ENCODE measurements at places on chromosomes 12 and 14.
A peak's percentile ranks its signal among the peaks of the same experiment; 100 is the strongest.

GRCh38 chr14:50920482-50921230 is 23.6 kb downstream of the PYGL start:
- no peak for DNase-seq

GRCh38 chr12:22518998-22519397 is 25.3 kb downstream of the C2CD5 start:
- no peak for DNase-seq

DNA sequence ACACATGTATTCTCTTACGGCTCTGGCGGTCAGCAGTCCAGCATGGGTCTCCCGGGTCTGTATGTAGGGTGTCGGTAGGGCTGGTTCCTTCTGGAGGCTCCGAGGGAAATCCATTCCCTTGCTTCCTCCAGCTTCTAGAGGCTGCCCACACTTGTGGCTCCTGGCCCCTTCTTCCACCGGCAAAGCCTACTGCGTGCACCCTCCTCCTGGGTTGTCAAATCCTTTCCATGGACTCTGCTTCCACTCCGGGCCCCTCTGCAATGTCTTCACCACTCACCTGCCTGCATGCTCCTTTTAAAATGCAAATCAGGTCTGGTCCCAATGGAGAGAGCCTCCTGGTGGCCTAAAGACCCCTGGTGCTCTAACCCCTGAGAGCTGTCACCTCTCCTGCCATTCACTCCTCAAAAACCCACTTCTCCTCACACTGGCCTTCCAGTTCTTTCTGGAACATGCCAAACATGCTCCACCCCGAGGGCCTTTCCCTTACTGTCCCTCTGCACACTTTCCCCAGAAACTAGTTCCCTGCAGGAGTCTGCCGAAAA is 108.5 kb downstream of the DICER1 start:
- DNase-seq: no peak

- DNase-seq: peak; percentile 74
Measured at GRCh38 chr12:32106517-32107358, at the start of gene BICD1. TSS of gene BICD1 (plus strand) at chr12:32106847. CDS start at chr12:32107332, 485 bp downstream.

GRCh38 chr12:7899755-7900154 is 27.0 kb upstream of the SLC2A14 start:
- DNase-seq: no peak

DNA sequence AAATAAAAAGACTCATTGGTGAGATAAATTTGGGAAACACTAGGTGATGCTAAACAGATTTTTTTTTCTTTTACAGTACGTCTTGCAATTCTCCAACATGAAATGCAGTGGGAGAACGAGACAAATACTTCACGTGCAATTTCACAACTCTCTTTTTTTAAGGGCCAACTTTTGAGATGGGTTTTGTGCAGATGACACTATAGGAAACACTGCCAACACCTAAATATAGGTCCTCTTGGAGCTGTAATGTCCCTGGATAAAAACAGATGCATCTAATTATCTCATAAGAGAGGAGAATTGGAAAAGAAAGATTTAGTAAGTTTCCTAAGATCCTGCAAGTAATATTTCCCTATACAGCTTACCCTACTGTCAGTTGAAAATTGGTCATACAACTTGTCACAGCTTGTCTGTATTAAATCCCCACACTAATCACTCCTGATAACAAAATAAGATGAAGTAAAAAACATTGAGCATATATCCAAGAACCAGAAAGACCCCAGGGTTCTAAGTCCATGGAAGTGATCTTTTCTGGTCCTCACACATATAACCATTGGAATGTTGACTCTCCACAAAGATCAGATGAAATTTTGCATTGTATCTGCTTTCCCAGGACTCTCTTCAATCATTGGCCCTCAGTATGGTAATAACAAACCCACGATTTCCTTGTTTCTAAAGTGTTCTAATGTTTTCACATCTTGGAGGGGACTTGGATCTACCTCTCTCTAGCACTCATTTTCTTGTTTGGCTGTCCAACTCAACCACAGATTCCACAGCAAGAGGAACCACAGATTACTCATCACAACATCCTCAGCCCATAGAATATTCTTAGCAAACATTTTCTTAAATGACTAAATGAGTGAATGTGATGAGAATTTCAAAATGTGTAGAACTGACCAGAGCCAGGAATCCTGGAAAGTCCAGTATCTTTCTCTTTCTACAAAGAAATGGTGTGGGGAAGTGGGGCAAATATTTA is 769.4 kb upstream of the USP15 start:
- DNase-seq: no peak

DNA sequence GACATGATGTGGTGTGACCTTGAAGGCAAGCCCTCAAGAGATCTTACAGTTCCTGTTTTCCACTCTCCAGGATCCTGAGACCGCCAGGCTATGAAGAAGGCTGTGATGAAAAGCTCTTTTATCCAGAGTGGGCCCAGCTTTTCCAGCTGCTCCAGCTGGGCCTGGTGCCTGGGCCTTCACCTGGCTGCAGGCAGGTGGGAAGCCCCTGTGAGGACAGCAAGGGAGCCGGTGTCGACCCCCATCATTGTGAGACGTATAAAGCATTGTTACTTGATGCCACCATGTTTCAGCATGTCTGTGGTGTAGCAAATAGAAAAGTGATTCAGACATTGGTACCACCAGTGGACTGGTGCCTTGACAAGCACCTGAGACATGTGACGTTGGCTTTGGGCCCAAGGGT is 190.2 kb downstream of the KIF26A start:
- no peak for DNase-seq

DNA sequence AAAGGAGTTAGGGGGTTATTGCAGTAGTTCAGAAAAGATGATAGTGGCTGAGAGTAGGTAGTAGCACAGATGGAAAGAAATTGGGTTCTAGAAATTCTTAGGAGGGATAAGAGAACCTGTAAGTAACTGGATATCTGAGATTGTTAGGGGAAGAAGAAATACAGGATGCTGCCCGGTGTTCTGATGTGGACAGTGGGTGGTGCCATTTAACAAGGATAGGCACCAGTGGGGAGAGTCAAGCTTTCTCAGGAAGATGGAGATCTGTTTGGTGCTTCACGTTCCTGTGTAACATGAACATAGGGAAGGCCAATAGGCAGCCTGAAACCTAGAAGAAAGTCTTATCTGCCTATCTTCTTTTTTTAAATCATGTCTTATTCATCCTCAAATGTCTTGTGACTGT is 245.9 kb downstream of the NPAS3 start:
- DNase-seq: no peak

DNA sequence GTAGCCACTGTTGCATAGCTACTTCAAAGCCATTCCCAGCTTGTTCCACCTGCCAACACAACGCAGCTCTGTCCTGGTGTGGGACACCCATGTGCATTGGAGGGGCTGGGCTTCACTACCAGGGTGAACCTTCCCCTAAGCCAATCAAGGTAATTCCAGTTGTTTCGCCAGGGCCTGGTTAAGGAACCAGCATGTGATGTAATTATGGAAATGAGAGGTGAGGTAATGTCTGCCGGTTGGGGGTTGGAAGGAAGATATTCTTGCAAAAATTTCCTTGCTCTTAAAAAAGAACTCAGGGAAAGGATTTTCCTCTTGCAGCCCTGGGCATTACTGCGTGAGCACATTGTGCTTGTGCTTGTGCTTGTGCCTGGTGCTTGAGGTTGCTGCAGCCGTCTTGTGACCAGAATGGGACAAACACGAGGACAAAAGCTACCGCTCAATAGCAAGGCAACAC is 14.9 kb downstream of the TUBA1C start:
- no peak for DNase-seq

DNA sequence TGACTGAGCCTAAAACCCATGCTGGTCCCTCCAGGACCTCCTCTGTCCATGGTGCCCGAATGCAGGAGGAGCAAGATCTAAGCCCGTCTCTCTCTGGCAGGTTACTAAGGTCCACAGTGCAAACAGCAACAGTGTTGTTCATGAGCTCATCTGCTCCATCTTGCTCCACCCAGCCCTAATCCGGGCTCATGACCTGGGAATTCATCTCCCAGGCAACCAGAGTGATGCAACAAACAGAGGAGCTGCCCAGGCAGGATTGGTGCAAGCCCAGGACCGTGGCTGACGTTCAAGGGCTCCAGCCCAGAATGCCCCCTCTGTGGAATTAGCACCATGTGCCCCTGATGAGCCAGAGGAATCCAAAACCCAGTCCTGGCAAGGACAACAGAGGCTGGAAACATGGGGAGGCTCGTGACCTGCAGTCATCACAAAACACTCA is 29.9 kb downstream of the HSPB8 start:
- DNase-seq: peak; percentile 54

GRCh38 chr12:47837190-47838171 is 17.8 kb upstream of the HDAC7 start:
- no peak for DNase-seq

GRCh38 chr14:70663707-70664179 is 22.0 kb downstream of the TTC9 start:
- DNase-seq: no peak

DNA sequence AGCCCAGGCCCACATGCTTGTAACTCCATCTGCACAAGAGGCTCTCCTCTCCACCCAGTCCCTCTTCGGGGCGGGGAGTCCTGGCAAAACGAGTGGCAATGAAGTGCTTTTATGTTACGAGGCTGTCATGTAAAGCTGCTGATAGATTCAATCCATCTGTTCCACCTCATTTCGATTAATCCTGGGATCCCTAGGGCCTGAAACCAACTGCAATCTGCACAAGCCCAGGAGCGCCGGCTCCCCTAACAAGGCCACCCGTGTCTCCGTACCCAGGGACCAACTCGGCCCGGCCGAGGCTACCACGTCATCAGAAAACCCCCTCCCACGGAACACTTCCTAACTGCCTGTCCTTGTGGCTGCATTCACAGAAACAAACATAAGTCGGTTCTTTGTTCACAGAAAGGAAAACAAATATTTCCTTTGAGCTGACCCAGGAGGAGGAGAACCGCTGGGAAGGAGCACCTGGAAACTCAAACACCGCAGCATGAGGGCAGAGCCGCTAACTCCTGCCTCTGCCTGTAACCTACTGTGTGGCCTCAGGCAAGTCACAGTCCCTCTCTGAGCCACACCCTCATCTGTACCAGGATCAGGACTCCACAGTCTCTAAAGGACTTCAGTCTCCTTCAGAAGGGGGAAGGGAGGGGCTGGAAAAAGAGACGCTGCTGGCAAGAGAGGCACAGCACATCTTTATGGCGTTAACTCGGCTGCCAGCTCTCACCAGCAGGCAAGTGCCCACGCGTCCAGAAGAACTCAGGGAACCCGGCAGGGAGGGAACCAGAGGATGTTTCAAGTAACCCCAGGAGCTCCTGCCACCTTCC is 47.8 kb downstream of the CCDC88C start:
- peak; percentile 57 for DNase-seq

GRCh38 chr12:127903146-127903545 is 363.8 kb upstream of the TMEM132C start:
- DNase-seq: no peak

DNA sequence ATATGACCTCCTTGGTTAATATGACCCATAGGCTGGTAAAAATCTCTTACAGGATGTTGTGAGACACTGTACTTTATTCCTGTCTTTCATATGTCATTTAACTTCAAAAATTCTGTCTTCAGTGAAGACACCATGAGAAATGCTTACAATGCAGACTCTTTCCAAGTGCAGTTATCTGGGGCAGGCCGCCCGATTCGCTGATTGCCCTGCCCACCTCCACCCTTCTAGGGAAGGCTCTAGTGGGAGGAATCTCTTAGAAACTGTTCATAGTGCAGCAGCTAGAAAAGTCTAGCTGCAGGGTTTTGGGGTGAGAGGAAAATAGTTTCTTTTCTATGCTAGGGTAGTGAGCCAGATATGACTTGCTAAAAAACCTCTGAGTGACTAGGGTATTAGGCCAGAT is 15.0 kb upstream of the CIPC start:
- DNase-seq: no peak

DNA sequence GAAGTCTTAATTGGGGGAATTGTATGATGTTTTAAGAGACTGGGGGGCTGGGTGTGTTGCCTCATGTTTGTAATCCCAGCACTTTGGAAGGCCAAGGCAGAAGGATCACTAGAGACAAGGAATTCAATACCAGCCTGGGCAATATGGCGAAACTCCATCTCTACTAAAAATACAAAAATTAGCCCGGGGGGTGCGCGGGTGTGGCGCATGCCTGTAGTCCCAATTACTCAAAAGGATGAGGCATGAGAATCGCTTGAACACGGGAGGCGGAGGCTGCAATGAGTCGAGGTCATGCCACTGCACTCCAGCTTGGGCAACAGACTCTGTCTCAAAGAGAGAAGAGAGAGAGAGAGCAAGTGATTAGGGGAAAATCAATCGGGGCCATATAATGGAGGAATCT is 600.5 kb downstream of the SLC16A7 start:
- DNase-seq: no peak

DNA sequence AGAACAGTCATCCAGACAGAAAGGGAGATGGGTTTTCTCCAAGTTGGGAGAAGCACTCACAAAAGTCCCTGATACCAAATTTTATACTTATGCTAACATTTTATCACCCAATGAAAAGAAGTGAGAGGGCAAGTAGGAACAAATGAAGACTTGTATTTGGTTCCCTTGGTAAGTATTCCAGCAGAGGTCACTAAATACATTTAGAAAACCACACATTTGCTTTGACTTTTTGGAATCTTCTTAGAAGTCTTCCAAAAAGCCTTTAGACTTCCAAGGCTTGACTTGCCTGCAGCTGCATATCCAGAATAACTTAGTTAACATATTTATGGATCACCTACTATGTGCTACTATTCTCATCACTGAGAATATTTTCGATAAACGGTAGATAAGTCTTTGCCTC is 3.1 kb upstream of the GYS2 start:
- no peak for DNase-seq

GRCh38 chr12:39975374-39975918 is 130.4 kb downstream of the SLC2A13 start:
- no peak for DNase-seq

DNA sequence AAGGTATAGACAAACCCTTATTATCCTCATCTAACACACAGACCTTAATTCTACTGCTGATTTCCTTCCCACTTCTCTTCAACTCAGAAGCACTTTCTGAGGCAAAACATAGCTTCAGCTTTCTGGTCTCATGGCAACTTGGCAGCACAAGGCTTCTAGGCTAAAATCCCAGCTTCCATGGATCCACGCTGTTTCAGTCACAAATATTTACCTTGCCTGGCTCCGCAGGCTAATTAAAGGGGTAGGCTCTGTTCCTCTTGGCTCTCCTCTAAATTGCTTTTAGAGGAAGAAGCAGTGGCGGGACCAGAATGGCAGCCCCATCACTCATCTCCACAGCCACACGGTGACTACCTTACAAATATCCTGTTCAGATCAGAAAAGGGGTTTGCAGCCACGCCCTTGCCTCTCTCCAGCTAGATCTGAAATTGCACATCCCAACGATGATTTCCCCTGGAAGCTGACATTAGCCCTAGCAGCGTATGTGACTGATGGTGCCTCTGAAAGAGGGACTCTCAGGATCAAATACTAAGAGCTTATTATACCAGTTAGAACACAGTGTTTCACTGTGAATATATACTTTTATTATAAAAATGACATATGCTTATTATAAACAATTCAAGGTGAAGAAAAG is 221.5 kb upstream of the NUDT4 start:
- no peak for DNase-seq

DNA sequence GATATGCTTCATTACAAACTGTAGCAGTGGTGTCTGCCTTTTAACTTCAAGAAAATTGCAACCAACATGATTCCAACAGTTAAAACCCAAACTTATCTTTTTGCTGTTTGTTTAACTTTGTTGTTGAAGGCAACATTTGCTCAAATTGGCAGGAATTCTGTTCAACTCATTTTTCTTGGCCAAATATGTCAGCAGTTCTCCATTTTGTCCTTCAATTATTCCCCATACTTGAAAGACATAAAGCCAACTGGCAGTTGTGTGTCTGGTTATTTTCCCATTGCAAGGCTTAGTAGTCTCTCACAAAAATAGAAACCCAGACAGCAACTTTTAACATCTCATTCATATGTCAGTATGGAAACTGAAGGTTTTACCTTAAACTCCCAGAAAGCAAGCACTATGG is 146.3 kb downstream of the LRIG3 start:
- no peak for DNase-seq
